MV-4-11 (cell line): ENCODE measurements at places on chromosomes 6 and 20.

- DNase-seq, result no peak
Observed at GRCh38 chr6:31821301-31822035, 6.1 kb upstream of the HSPA1B start.

- no peak for DNase-seq
Observed at GRCh38 chr20:18613553-18613952, 25.7 kb downstream of the DTD1 start.

DNA sequence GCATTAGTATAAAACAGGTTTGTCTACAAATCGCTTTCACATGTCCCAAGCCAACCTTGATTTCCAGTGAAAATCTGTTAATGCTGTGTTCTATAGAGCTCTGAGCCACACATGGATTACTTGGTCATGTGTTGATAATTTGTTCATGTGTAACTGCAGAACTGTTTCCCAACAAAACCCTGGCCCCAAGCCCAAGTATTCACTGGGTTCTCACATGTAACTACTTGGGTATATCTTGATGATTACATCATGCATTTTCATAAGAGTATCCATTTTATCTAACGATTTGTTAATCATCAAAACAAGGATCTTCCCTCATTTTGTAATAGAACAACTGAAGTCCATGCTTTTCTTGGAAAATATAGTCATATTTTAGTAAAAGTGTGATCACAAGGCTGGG lies 657.6 kb downstream of the PRKN start:
- no peak for DNase-seq

- no peak for DNase-seq
Observed at GRCh38 chr6:46583081-46583480, 69.5 kb downstream of the CYP39A1 start.

DNA sequence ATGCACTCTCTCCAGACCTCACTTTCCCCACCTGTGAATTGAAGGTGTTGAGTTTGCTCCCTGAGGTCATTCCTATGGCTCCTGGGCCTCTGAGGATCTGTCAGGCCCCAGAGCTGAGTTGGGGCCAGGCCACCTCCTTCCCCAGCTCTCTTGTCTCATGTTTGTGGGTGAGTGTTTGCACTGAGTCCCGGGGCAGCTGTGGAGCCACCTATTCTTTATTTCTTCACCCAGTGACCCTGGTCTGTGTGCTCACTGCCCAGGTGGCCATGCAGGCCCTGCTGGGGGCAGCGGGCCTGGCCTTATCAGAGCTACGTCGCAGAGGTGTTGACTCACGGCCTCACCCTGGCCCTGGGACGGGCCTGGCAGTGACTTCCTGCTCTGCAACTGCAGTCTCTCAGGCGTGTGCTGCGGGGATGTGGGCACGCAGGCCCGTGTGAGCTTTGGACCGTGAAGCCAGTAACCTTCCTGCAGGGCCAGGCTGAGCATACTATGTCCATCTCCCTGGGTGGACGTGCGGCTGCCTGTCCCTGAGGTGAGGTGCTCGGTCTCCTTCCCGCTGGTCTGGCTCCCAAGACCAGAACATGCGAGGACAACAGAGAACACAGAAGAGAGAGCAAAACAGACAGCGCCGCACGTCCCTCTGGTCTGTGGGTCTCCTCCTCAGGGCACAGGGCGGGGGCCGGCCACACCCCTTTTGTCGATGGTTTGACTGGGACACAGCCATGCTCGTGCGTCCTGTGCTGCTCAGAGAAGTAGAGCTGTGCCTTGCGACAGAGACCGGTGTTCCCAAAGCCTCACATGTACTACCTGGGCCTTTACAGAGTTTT lies 12.1 kb downstream of the TMEM181 start:
- no peak for DNase-seq

GRCh38 chr6:116355796-116356195 lies 15.0 kb upstream of the DSE start:
- no peak for DNase-seq

GRCh38 chr6:104639668-104640067 lies 220.1 kb downstream of the HACE1 start:
- peak; percentile 98 for DNase-seq

DNA sequence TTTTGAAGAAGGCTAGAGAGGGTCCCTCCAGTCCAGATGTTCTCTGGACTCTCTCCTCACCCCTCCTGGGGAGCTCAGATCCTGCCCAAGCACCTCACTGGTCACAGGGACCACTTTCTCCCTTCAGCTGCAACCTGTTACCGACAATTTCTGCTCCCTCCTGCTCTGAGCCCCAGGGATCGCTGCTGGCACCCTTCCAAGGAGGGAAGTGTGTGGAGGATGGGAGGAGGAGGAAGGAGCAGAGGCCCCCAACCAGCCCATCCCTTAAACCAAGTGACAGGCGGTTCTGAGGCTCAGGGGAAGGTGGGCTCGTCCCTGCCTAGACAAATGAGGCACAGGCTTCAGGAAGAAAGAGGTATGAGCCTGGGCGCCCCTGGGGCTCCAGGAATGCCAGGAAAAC lies 13.9 kb downstream of the PMEPA1 start:
- no peak for DNase-seq

DNA sequence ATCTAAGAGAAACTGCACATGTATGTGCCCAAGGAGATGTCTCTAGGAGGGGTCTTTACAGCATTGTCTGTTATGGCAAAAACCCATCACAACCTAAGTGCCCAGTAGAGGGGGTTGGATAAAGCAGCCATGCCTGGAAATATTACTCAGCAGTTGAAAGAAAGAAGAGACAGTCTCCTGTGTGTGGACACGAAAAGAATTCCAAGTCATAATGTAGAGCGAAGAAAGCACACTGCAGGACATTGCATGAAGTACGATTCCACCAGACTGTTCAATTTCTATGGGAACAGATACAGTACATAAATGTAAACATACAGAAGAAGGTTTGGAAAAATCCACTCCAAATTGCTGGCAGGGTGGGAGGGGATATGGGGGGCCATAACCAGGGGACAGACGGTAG lies 7.3 kb upstream of the TGM2 start:
- DNase-seq, result no peak

GRCh38 chr6:143064271-143064670 lies 3.6 kb downstream of the AIG1 start:
- no peak for DNase-seq

GRCh38 chr6:157893238-157893637 lies 70.2 kb downstream of the SNX9 start:
- no peak for DNase-seq

GRCh38 chr6:42047213-42047590 lies 3.1 kb upstream of the TAF8 start:
- no peak for DNase-seq

GRCh38 chr6:142356884-142357225 lies 55.0 kb downstream of the ADGRG6 start:
- DNase-seq, result no peak

- DNase-seq, result peak; percentile 87
Observed at GRCh38 chr20:57473246-57474048, 51.5 kb downstream of the CTCFL start.

DNA sequence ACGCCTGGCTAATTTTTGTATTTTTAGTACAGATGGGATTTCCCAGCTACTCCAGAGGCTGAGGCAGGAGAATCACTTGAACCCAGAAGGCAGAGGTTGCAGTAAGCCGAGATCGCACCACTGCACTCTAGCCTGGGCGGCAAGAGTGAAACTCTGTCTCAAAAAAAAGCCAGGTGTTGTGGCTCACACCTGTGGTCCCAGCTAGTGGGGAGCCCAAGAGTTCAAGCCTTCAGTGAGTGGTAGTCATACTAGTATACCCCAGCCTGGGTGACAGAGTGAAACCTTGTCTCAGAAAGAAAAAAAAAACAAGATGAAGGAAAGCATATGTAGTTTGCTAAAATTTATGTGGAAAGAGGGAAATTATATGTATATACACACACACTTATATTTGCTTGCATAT lies 20.0 kb upstream of the POU5F1 start:
- DNase-seq, result no peak

DNA sequence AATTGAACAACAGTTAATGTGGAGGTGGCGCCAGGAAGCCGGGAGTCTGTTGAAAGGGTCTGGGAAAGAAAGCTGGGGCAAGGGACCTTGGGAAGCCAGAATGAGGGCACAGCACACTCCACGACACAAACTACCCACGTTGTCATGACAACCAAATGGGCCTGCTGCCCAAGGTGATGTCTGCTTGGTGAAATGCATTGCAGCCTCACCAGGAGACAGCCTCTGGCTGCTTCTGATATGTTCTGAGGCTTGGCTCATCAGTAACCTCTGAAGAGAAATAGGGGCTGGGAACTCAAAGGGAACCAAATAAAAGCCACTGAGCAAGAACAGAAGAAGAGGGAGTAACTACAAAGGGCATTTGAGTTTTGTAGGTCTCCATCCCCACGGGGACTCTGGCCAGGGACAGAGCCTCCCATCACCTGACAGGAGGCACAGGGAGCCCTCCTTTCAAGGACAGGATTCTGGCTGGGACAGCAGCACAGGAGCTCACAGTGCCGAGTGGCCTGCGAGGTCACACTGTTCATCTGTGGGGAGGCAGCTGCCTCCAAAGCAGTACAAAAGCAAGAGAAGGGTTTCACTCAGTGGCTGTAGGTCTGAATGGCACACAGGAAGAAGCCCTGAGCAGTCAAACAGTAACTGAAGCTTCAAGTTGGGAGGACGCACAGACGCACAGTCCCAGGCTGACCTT lies 44.6 kb upstream of the KCNK16 start:
- DNase-seq, result no peak

GRCh38 chr6:91166271-91167046 lies 579.6 kb upstream of the MAP3K7 start:
- DNase-seq, result no peak

GRCh38 chr20:46232539-46232938 lies 75.8 kb downstream of the CDH22 start:
- no peak for DNase-seq

- DNase-seq, result no peak
Observed at GRCh38 chr6:128463942-128464341, 56.5 kb downstream of the PTPRK start.

DNA sequence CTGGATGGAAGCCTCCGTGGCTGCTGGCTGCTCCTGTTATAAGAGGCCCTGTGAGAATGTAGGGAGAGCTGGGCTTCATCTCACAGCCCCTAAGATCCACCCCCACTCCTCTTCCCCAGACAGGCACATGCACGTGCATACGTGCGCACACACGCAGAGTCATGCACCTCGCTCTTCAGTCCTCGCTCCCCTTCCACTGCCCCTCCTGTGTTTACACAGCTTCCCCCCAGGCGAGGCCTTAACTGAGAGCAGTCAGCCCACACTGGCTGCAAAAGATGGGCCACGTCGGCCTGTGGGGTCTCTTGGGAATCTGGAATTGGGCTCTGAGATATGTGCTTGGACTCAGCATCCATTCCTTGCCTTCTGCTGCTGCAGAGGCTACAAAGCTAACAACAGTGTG lies 35.2 kb upstream of the MLN start:
- no peak for DNase-seq

DNA sequence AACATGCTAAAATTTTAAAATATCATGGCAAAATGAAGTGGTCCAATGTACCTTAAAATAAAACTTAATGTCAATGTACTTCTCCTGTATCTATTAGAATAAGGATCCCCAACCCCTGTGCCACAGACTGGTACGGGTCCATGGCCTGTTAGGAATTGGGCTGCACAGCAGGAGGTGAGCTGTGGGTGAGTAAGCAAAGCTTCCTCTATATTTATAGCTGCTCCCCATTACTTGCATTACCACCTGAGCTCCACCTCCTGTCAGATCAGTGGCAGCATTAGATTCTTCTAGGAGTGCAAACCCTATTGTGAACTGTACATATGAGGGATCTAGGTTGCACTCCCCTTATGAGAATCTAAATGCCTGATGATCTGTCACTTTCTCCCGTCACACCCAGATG lies 86.0 kb downstream of the SLC16A10 start:
- no peak for DNase-seq

DNA sequence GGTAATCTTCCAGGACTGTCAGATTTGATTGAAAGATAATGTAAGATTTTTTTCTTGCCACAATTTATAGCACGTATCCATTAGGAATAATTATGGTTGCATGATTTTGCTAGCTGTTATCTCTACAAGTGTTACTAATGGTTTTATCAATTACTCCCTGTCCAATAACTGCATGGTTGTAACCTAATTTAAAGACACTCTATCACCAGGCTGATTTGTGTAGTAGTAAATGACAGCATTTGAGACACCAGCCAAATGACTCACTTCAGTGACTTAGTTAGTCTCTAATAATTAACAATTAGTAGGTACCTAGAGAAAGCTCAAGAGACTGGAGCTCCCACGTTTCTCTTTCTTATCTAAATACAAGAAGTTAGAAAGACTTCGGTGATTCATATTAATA lies 453.8 kb upstream of the POU3F2 start:
- no peak for DNase-seq

DNA sequence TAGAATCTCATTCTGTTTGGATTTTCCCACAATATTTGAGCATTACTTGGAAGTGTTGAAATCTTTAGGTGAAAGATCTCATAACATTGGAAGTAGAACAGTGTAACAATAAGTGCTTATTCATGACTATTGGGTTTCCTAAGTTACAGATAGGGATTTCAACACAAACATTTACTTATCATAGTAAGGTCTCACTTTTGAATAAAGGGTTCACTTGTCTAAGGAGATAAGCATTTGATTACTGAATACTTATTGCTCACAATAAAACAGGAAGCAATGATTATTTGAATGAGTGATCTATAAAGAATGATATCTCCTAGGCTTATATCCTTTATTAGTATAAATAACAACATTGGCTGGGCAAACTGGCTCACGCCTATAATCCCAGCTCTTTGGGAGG lies 14.8 kb downstream of the DDX43 start:
- no peak for DNase-seq

GRCh38 chr6:45419571-45420082 lies 41.9 kb upstream of the SUPT3H start:
- DNase-seq, result peak; percentile 72

DNA sequence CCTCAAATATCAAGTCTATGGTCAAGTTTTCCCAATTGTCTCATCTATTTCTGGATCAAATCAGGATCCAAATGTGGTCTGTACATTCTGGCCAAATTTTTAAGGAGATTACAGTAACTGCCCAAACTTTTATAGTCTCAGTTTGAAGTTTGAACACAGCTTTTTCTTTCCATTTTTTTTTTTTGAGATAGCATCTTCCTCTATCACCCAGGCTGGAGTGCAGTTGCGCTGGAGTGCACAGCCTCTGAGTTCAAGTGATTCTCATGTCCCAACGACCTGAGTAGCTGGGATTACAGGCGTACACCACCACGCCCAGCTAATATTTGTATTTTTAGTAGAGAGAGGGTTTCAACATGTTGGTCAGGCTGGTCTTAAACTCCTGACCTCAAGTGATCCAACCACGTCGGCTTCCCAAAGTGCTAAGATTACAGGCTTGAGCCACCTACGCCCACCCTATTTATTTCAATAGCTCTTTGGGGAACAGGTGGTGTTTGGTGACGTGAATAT lies 84.9 kb upstream of the CARMIL1 start:
- no peak for DNase-seq

DNA sequence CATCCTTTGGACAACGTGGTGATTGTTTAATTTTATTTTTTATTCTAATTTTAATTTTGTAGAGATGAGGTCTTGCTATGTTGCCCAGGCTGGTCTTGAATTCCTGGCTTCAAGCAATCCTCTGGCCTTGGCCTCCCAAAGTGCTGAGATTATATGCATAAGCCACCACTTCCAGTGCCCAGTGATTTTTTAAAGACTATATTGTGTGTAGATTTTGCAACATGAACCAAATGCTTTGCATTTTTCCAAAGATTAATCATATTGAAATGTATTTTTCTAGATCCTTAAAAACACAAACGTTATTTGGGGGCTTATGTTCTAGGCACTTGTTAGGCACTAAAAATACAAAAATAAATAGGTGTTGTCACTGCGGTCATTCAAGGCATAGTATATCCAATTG lies 117.6 kb upstream of the CCN2 start:
- DNase-seq, result no peak

GRCh38 chr6:157560691-157561413 lies 179.9 kb downstream of the ZDHHC14 start:
- no peak for DNase-seq
